ENCODE measurements at places on chromosomes 1 and 21. TPM values are rescaled to one million over a fixed set of nuclear protein-coding genes. Genes with fewer than 3 reads are reported as not detected.
A peak's percentile ranks its signal among the peaks of the same experiment; 100 is the strongest.

DNA sequence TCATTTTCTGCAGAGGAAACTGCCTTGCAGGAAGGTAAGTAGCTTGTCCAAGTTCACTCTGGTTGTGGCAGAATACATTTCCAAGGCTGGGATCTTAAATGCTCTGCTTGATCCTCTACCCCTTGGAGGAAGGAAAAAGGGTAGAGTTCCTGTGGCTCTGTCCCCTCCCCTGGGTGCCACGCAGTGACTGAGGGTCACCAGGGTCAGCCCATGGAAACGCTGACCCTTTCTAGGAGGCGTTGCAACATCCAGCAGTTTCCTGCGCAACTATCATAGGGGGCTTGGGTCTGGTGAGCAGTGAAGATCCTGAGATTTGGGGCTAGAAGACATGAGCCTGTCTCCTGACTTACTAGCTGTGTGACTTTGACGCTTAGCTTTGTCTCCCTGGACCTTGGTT lies 29.4 kb upstream of the EPS8L3 start:
- H3K4me1 ChIP-seq, result peaks cover 79% of the 10 kb centered on the region
- DNase-seq, result no peak
- no peak overlapping the region for H3K4me3 ChIP-seq
- H3K27ac ChIP-seq, result peak overlapping the region; percentile 13
- H3K27me3 ChIP-seq, result no peaks in the 10 kb centered on the region

- H3K4me1 ChIP-seq, result peaks cover 21% of the 10 kb centered on the region
- H3K27ac ChIP-seq, result no peak overlapping the region
- H3K36me3 ChIP-seq, result no peaks in the 10 kb centered on the region
- H3K27me3 ChIP-seq, result no peaks in the 10 kb centered on the region
Observed at GRCh38 chr1:109243860-109244552, 5.3 kb upstream of the CELSR2 start.

ORC1 gene
- total RNA-seq, result 1.0 TPM

- no peaks in the 10 kb centered on the region for H3K36me3 ChIP-seq
- H3K27me3 ChIP-seq, result peaks cover 58% of the 10 kb centered on the region
- no peak overlapping the region for H3K27ac ChIP-seq
- no peak for DNase-seq
Observed at GRCh38 chr1:3186526-3186921, 117.5 kb downstream of the PRDM16 start.
